Vagina (tissue), 2 donors: ENCODE measurements at places on chromosomes 4 and X.

- DNase-seq: peak; percentile 83
Measured at GRCh38 chr4:5051278-5052203, at the start of gene STK32B. Gene STK32B, plus strand, starts transcription at chr4:5051480.

DNA sequence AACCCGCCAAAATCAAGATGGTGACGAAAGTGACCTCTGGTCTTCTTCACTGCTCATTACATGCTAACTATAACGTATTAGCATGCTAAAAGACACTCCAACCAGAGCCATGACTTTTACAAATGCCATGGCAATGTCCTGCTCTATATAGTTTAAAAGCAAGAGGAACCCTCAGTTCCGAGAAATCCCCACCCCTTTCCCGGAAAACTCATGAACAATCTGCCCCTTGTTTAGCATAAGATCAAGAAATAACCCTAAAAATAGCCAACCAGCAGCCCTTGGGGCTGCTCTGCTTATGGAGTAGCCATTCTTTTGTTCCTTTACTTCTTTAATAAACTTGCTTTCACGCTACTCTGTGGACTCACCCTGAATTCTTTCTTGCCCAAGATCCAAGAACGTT is 463.5 kb upstream of the FAM241A start:
- DNase-seq: no peak

- DNase-seq: no peak
Measured at GRCh38 chr4:37528166-37528885, 157.8 kb downstream of the RELL1 start.

- DNase-seq: no peak
Measured at GRCh38 chr4:73692701-73693100, 47.7 kb upstream of the CXCL8 start.

GRCh38 chr4:42608551-42608950 is 48.4 kb downstream of the ATP8A1 start:
- no peak for DNase-seq

DNA sequence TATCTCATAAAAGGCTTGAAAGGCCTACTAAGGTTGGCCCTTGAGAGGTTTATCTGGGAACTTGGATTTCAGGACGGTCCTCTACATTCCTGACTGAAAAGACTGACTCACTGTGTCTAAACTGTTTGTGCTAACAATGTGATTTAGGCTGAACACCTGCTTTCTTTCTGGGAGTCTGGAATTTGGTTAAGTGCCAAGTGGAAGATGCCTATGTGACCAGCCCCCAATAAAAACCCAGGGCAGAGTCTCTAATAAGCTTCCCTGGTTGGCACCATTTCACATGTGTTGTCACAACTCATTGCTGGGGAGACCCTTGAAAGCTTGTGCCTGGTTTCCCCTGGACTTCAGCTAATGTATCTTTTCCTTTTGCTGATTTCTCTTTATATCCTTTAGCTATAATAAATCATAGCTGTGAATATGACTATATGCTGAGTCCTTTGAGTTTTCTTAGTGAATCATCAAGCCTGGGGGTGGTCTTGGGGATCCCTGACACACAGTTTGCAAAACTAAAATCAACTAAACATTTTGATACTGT is 55.1 kb downstream of the GPR82 start:
- no peak for DNase-seq

GRCh38 chr4:11700751-11701226 is 272.1 kb upstream of the HS3ST1 start:
- no peak for DNase-seq

DNA sequence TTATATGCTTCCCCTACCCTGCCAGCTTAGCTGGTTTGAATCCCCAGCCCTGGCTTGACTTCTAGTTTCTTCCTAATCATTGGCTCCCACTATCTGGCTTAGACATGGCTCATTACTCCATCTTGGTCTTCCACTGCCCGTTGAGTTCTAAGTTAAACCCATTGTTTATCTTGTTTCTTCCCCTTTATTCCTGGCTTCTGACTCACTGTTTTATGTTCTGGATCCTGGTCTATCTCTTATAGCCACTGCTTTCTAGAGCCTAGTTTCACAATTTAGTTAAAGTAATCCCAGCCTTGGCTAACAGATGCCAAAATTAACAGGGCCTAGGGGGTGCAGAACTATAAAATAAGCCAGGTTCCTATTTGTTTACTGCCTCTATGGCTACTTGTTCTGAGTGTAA is 120.9 kb downstream of the ARHGEF9 start:
- no peak for DNase-seq

GRCh38 chr4:127555106-127555505 is 77.7 kb upstream of the INTU start:
- no peak for DNase-seq

- DNase-seq: peak; percentile 81
Measured at GRCh38 chrX:68832516-68833447, 4.0 kb downstream of the EFNB1 start.

DNA sequence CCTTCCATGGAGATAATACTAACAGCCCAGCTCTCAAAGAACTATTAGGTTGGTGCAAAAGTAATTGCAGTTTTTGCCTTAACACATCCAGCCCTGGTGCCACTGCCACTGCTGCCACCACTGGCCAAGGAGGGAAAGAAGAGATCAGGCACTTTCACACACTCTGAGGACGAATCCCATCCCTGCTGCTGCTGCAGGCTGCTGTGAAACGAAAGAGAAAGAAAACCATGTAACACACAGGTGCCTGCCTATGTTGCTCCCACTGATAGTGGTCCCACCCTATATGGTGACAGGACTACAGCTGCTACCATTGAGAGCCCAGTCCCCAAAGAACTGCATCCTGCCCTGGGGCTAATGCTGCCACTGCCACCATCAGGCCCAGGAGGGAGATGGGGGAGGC is 35.1 kb downstream of the TMLHE start:
- DNase-seq: no peak

DNA sequence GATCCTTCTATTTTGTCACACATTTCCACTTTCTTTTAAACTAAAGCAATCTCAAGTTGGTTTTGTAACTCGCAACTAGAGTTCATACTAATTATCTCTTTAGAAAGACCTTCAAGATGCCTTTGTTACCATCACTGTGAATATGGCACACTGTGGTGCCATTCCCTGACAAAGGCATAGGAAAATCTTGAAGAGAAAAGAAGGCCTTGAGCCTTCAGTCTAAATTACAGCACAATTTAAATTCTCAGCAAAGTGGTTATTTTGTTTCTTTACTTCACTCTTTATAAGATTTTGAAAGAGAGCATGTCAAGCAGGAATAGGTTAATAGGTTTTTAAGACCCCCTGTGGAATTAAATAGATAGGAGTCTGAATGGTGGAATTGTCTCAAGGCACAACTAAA is 89.0 kb upstream of the BANK1 start:
- no peak for DNase-seq

- no peak for DNase-seq
Measured at GRCh38 chrX:9865804-9866472, 79.7 kb downstream of the SHROOM2 start.

DNA sequence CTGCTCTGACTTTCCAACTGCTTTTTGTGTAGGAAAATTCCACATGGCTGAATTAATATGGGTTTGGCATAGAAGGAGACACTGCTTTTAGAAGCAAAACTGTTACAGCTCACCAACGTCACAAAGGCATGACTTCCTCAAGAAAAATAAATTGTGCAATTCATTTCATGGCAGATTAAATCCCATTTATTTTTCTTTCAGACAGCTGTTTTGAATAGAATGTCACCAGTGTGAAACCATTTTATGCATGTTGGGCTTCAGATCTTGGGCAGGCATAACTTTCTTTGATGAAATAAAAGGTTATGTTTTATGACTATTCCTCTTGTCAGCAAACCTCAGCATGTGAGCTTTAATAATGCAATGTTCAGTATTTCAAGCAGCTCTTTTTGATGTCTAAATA is 542.8 kb downstream of the GALNTL6 start:
- no peak for DNase-seq

DNA sequence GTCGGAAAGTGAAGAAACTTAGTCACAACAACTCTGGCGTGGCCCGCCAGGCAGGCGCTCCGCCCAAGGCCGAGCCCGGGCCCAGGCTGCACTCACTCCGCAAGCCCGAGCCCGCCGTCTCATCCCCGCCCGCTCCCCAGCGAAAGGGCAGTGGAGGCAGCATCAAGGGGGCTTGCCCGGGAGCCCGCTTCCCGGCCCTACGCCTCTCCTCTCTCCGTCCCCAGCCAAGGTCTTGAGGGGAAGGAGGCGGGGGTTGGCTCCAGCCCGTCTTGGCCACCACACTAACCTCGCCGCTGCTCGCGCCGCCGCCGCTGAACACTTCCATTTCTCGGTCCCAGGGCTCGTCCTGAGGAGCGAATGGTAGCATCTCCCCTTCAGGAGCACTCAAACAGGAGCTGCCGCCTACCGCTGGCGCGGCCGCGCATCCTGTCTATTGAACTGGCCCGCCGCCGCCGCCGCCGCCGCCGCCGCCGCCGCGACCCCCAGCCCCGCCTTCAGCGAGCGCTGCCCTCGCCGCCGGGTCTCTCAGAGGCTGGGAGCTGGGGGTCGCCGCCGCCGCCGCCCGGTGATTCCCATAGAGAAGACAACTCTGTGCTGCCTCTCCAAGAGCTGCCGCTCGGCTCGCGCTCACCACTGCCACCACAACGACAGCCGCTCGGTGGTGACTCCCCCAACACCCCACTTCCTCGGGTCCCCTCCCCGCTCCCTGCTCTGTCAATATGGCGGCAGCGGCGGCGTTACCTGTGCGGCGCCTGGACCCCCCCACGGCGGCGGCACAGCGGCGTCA is at the start of gene RPS6KA6:
Gene RPS6KA6, minus strand, starts transcription at position 667 of the 787 bp plus-strand sequence. Its CDS starts 300 bp downstream, at position 367.
- no peak for DNase-seq

GRCh38 chrX:38106991-38107655 is 100.8 kb downstream of the SYTL5 start:
- DNase-seq: no peak

GRCh38 chr4:1846580-1846979 is 9.4 kb downstream of the LETM1 start:
- no peak for DNase-seq

GRCh38 chr4:15729910-15730533 is 27.2 kb downstream of the BST1 start:
- DNase-seq: no peak

DNA sequence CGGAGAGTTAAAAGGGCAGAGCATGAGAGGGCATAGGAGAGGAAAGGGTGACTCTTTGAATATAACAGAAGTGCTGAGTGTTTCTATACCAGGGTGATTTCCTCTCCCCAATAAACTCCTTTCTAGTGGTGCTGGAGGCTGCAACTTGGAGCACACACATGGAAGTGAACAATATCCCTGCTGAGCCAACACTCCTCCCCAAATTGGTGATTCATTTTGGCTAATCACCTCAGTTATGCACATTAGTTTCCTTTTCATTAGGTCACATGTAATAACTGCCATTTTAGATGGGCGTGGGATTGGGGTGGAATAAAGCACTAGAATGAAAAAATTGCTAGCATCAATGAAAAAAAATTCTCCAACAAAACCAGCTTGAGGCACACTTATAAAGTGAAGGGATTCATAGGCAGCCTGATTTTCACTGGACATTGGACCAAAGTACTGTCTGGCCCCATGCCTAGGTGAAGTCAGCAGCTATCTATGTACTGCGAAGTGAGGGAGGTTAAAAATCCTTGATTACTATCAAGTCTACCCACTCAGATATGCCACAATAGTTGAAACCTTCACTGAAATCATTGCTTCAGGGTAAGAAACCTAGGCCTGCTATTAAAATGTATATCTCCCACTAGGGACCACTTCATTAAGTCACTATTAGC is 174.0 kb downstream of the GLUD2 start:
- DNase-seq: no peak

- DNase-seq: no peak
Measured at GRCh38 chr4:147582386-147583060, 34.7 kb upstream of the TMEM184C start.

GRCh38 chr4:176286728-176287127 is 17.7 kb upstream of the ASB5 start:
- no peak for DNase-seq

GRCh38 chr4:74590476-74590875 is 145.5 kb downstream of the AREG start:
- DNase-seq: no peak

- no peak for DNase-seq
Measured at GRCh38 chr4:10099499-10100325, 16.9 kb downstream of the WDR1 start.

DNA sequence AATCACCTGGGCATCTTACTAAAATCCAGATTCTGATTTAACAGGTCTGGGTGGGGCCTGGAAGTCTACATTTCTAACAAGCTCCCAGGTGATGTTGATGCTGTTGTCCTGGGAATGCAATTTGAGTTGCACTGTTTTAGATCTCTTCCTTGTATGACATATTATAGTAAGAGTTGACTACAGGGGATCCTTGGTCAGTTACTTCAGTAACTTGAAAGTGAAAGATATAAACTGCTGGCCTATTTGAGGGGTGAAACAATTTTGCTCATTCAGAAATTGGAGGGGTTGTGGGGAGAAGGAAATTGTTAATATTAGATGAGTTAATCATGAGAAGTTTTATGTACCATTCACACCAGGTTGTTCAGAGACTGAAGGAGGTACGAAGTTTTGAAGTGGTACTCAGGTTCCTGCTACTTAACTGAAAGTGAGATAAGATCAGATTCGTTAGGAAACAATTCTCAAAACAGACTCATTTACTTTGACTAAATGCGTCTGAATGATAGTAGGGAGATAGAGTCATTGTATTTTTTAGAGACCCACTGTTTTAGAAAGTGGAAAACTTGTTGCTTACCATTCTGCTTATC is 12.5 kb downstream of the SH2D1A start:
- DNase-seq: no peak

DNA sequence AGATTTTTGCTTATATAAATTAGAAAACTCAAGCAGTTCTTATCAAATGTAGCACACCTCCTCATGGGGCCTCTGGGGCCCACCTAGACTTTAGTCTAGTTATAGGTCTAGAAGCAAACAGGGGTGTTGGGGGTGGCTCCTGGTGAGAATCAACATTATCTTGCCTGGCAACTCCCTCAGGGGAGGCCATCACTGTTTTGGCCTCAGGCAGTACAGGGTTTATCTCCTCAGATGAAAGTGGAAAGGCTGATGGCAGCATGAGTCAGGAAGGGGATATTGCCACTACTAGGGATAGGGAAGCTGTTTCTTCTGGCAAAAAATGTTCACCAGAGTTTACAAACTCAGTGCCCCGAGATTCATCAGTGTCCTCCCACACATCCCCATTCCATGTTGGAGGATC is 232.4 kb upstream of the BMP3 start:
- DNase-seq: no peak

- no peak for DNase-seq
Measured at GRCh38 chrX:119758731-119759247, 401 bp downstream of the SOWAHD start.

GRCh38 chrX:1484638-1485019 is 31.9 kb upstream of the ASMTL start:
- DNase-seq: no peak

DNA sequence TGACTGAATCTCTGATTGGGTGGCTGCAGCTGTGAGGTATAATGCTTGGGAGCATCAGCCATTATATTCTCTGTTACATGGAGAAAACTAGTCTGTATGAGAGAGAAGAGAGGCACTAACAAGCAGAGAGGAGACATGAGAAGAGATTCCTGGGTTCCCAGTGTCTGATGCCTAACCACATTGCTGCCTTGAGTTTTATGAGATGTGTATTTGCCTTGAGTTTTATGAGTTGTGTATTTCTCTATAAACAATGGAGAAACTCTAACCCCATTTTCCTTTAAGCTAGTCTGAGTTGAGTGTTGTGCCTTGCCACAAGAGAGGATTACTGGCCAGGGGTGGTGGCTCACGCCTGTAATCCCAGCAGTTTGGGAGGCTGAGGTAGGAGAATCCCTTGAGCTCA is 208.1 kb downstream of the BCOR start:
- DNase-seq: no peak
